ENCODE measurements at places on chromosomes 5 and 9.
A peak's percentile ranks its signal among the peaks of the same experiment; 100 is the strongest.

DNA sequence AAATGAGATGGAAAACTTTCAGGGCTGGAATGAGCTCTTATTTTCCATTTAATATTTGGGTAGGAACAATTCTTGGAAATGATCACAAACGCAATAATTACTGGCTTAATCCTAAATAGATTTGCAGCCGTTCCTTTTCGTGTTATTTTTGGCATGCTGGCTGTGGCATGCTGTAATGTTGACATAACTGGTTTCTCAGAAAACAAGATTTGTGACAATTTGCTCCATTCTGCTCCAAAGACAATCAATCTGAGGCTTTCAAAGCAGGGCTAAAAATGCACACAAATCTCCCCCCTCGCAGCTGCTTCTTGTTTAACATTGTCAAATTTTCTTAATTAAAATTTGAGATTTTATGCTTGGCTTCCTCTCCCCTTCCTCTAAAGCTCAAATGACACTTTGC, 151.2 kb downstream of the TTC39B start:
- no peak for DNase-seq

GRCh38 chr5:118619823-118620222, 368.5 kb downstream of the DTWD2 start:
- no peak for DNase-seq

DNA sequence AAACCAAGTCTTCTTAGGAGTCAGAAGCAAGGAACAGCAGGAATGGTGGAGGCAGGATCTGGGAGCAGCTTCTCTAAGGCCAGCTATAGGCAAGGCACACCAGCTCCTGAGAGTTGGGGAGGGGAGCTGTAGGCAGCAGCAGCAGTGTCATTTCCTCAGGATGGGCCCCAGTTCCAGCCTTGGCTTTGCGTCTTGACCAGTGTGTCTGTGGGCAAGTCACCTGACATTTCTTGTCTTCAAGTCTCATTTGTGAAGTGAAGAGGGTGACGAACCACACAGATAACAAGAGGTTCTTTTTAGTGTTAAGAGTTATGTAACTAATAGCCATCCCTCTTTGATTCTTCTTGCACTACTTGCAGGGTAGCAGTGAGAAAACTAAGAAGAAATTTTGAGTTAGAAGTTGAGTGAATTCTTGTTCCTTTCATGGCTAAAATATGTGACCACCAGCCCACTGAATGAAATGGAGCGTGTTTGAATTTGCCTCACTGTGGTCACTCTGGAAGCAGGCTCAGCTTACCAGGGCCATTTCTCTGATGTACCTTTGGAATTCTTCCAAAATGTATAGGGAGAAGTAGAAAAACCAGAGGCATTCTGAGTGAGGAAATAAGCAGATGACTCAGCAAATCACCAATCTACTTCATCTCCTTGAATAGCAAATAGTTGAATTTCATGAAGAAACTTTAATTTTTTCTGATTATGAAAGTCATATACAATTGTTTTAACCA, 42.4 kb downstream of the RHOBTB3 start:
- DNase-seq = peak; percentile 29

- no peak for DNase-seq
These were observed 375.1 kb downstream of the SPATA31D1 start for GRCh38 chr9:82363682-82364081.
